Esophagus muscularis mucosa (tissue), 4 donors: ENCODE measurements at places on chromosomes 12 and 14. TPM values are rescaled to one million over a fixed set of nuclear protein-coding genes. Genes with fewer than 3 reads are reported as not detected.

Gene TAS2R8
- not detected for total RNA-seq

Gene CLEC1B
- not detected for total RNA-seq

Gene GUCY2C
- total RNA-seq = not detected

Gene SPATS2
- total RNA-seq = 9.5 TPM

Gene GARIN6
- total RNA-seq = not detected

Gene PIANP
- total RNA-seq = 1.8 TPM

Gene PAH
- not detected for total RNA-seq

- DNase-seq = no peak
Observed at GRCh38 chr12:93460003-93460402, 7.3 kb upstream of the MRPL42 start.

GRCh38 chr12:76588881-76589565 lies 29.5 kb upstream of the OSBPL8 start:
- no peak for DNase-seq

- no peak for DNase-seq
Observed at GRCh38 chr14:94008234-94008633, 11.1 kb downstream of the CCDC197 start.

- DNase-seq = no peak
Observed at GRCh38 chr12:4107436-4107878, 166.1 kb upstream of the CCND2 start.

DNA sequence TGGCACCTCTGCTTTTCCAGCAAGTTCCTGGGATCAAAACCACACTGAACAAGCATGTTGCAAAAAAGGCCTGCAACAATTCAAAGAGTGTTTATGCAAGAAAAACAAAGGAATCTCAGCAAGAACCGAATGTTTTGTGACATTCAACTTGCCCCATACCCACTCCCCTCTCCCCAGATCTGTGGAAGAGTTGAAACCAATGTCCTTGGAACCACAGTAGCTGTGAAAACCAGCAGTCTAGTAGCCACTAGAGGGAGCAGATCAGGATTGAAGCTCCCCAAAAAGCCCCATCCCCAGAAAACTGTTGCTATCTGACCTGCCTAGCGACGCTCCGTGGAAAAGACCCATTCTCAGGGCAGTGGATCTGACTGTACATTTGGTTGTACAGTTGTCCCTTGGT lies 27.1 kb downstream of the PRKAB1 start:
- no peak for DNase-seq

DNA sequence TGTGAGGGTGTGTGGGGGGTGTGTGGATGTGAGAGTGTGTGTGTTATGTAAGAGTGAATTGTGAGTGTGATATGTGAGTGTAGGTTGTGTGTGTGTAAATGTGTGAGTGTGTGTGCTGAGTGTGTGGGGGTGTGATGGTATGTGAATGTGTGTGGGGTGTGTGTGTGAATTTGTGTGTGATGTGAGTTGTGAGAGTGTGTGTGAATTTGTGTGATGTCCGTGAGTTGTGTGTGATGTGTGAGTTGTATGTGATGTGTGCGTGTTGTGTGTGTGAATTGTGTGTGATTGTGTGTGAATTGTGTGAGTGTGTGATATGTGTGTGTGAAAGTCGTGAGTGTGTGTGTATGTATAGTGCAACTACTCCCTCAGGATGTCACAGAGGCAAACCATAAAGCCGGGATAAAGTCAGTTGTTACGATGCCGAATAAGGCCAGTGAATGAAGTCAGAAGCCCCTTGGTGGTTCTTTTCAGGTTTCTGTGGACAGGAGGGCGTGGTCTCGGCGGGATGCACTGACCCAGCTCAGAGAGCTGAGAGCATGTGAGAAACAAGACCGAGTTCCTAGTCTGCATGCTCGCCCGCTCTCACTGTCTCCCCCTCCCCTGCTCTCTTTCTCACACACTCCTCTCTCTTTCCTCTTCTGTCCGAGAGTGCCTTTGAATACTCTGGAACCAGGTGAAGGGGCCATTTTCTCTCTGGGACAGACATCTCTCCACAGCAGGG lies 71.8 kb upstream of the MAX start:
- no peak for DNase-seq

DNA sequence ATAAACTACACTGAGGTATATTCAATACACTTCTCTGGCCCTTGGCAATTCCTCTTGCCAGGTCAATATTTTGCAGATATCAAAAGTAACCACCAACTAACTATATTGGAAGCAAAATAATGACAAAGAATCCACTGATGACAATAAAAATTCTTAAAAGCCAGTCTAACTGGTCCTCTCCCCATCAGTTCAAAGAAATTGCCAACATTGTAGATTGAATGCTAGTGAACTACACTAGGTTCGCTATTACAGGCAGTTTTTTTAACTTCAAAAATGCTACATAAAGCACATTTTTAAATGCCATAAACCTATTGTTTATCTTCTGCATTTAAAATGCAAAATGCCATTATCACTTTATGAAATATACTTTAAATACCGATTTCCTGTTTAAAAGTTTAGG lies 4.0 kb downstream of the CDK17 start:
- no peak for DNase-seq

DNA sequence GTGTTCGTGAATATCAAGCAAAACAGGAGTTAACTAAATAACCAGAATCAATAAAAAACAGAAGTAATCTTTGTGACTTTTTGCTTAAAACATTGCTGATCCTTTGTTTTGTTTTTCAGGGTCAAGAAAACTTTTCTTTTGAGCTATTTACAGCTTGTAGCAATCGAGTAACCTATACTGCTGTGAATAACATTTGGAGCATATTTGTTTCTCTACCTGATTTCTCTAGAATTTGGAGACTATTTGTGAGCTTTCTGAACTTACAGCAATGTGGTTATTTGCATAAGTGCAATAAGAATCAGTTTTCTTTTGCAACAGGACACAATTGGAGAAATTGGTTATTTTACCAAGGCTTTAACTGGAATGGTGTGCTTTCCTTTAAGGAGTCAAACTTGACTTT lies 7.3 kb upstream of the ETNK1 start:
- no peak for DNase-seq

GRCh38 chr14:76647697-76648298 lies 113.5 kb upstream of the VASH1 start:
- no peak for DNase-seq

- DNase-seq = no peak
Observed at GRCh38 chr14:98904677-98905076, 367.3 kb downstream of the BCL11B start.

- DNase-seq = peak; percentile 92
Observed at GRCh38 chr12:42590330-42590934, 886 bp upstream of the PRICKLE1 start.

GRCh38 chr14:80315681-80316080 lies 104.4 kb upstream of the DIO2 start:
- DNase-seq = no peak

DNA sequence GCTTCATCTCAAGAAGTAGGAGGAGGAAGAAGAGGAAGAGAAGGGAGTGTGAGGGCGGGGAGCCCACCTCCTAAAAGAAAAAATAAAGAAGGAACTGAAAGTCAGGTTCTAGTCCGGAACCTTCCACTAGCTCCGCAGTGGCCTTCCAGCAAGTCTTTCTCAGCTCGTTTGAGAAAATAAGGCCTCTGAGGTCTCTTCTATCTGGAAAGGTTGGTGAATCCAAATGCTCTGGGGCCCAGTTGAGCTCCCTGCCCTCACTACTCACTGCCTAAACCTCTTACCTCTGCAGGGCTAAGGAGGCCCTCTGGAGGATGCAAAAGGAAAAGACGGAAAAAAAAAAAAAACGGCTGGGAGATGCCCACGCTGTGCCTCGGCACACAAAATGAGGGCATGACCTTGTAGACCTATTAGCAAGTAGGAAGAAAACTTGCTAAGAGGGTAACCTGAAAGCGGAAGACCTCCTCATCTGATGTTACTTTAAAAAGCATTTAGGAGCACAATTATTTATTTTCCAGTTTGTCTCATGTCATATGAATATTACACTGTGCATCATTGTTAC lies 35.9 kb downstream of the FBLN5 start:
- DNase-seq = no peak

GRCh38 chr14:61923348-61923747 lies 161.1 kb downstream of the SNAPC1 start:
- no peak for DNase-seq

DNA sequence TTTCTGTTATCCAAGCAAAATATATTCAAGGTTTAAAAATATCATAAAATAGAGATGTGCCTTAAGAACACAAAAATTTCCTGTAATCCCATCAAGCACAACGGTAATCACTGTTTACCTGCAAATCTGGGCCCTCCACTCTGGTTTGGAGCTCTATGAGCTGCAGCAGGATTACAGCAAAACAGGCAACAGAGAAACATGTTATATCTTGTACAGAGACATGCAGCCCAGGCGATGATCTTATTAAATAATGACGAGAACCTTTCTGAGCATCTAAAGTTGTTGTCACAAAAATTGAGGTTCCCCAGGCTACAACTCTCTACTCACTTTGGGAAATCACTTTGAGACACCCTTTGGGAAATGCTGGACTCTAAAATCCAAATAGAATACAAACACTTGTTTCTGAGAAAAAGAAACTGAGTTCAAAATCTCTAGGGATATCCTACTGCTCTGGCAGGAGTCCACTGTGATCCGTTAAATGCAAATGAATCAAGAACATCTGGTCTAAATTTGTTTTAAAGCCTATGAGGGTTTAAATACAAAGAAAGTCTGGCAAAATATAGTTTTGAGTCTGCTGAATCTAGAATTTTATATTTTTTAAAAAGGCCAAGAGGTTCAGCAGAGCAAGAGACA lies 36.3 kb downstream of the STON2 start:
- DNase-seq = no peak

DNA sequence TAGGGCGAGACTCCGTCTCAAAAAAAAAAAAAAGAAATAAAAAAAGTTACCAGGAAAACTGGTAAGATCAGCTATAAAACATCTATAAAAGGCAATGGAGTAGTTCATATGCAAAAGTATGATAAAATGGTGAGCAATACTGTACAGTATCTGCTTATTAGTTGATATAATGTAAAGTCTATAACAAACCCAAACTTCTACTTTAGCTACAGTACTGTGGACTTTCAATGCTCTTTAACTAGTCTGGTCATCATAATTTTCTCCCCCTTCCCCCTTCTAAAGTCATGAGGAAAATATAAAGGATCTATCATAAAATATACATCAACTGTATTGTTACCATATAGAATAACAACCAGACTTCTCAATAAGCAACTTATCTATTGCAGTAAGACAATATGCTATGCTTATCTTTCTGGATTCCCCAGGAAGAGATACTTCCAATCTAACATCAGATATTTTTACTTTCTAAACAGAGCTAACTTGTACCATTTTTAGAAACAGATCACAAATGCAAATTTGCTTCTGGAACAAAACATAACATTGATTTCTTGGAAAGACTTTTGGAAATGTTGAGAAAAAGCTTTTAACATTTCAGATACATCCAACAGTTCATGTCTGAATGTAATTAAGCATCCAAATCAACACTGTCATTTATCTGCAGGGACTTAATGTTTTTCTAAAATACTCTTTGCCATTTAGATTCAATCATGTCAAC lies 43.8 kb downstream of the MDM2 start:
- DNase-seq = no peak

GRCh38 chr12:19654650-19655376 lies 215.5 kb downstream of the AEBP2 start:
- DNase-seq = no peak

DNA sequence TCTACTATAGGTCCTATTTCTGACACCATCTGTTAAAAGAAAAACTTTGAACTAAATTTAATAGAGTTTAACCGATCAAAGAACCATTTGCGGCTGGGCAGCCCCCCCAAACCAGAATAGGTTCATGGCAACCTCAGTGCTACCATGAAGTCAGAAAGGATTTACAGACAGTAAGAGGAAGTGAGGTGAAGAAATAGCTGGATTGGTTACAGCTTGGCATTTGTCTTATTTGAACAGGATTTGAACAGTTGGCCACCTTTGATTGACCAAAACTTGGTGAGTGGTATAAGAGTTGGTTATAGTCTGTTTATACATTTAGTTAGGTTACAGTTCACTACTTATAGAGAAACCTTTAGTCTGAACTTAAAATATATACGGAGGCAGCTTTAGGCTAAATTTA lies 88.9 kb downstream of the TXNDC16 start:
- no peak for DNase-seq

- no peak for DNase-seq
Observed at GRCh38 chr14:24231263-24232120, 675 bp downstream of the NEDD8 start.

GRCh38 chr12:124637581-124637981 lies 70.2 kb upstream of the NCOR2 start:
- DNase-seq = no peak

- no peak for DNase-seq
Observed at GRCh38 chr14:22796087-22796707, 19.0 kb downstream of the SLC7A7 start.

GRCh38 chr12:86333955-86334522 lies 77.8 kb upstream of the MGAT4C start:
- DNase-seq = no peak

- no peak for DNase-seq
Observed at GRCh38 chr14:94826774-94827173, 56.9 kb upstream of the GSC start.

DNA sequence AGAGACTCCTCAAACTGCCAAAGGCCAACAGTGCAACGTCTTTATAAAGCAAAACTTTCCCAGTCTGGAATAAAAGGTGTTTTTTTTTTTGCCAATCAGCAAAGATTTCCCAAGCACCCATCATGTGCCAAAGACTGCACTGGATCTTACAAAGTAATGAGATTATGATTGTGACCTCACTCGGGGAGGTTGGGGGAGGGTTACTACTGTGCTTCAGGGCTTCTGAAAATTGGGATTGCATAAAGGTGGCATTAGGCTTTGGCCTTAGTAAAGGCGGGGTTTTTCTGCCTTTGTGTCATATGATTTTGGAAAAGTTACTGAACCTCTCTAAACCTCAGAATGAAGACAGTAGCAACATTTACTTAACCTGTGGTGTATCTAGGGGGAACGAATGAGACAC lies 233.8 kb downstream of the DACT1 start:
- no peak for DNase-seq

GRCh38 chr14:52044791-52045522 lies 23.9 kb downstream of the NID2 start:
- DNase-seq = peak; percentile 72
